Psoas muscle (tissue), 8 donors: ENCODE measurements at places on chromosomes 1 and 21. TPM values are rescaled to one million over a fixed set of nuclear protein-coding genes. Genes with fewer than 3 reads are reported as not detected.

- no peak for DNase-seq
Measured at GRCh38 chr1:112520166-112520565, 11.4 kb downstream of the WNT2B start.

DNA sequence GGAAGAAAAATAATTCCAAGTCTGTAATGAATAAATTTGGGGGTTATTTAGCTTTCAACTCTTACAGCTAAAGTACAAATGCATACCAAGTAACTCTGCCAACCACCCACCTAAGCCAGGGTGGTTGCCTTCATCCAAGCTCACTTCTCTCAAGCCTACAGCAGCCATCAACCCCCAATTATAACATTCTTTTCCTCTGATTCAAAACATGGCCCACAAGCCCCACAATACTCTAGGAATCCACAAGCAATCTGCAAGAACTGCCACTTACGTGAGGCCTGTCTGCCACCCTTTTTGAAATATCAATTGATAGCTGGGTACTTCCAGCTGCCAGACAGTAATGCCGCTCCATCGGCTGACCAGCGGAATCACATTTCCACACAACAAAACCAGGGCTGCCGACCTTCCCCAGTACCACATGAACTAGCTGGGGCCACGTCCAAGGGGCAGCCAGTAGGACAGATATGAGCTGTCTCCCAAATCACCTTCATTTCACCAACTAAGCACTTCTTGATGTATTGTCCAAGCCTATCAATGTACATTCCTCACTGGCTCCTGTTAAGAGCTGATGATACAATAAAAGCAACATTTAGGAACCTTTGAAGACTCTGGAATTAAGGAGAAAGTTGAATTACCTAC, 3.2 kb downstream of the LBR start:
- DNase-seq, result no peak

DNA sequence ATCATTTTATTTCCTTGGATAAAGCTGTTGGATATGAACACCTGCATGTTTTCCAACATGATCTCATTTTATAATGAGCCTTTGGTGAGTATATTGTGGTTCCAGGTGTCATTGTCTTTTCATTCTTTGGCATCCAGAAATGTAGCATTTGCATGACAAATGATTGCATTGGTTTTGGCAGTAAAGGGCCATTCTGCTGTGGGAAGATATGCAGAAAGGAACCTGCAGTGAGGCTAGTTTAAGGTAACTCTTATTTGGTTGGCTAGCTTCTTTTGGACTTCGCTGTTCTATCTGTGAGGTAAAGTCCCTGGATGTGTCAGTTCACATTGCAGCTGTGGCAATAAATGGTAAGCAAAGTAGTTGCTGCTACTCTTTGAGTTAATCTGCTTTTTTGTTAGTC, 343.0 kb downstream of the AMY1C start:
- DNase-seq, result no peak

DNA sequence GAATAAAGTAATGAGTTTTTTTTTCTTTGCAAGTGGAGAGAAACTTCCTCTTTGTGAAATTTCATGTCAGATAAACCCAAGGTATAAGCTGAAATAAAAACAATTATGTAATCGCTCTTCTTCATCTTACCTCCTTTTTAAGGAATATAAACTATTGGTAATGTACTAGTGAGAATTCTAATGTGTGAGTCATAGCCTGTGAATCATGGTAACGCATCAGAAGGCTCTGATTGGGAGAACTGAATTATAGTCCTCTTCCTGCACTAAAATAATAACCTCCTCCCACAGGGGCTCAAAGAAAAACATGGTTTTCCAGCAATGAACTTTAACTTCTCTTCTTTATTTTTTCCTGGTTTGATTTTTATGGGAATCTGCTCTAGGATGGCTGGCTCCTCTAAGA, 57.1 kb upstream of the COX20 start:
- DNase-seq, result no peak

- no peak for DNase-seq
Measured at GRCh38 chr1:194903524-194903923, 1704.7 kb downstream of the KCNT2 start.

DNA sequence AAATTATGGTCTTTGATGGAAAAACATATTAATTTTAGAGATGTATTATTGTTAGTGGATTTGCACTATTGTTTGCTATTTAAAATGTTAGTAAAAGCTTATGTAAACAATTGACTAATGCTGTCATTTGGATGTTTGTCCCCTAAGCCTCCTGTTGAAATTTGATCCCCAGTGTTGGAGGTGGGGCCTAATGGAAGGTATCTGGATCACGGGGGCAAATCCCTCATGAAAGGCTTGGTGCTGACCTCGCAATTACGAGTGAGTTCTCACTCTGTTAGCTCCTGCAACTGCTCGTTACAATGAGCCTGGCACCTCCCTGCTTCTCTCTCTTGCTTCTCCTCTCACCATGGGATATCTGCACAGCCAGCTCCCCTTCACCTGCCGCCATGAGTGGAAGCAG, 14.3 kb downstream of the TMEM35B start:
- DNase-seq, result no peak

Gene TNFRSF18
- polyA plus RNA-seq, result 0.04 TPM
